ENCODE measurements at places on chromosomes 12 and 14.

DNA sequence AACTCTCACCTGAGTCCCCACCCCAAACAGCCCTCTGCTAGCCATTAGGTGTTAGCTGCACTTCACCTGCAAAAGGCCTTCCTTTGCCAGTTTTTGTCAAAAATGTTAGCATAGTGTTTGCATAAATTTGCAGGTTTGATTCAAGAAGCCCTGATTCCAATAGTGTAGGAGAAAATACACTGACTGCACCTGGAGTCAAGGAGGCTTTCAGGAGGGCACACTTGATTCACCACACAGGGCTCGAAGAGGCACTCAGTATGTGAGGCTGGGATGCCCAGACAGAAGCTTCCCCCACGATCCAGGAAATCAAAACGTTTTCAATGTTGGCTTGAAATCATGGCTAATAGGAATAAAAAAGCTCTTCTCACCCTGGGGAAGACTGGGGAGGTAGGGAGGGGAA, 40.5 kb upstream of the DDX11 start:
- DNase-seq: no peak

DNA sequence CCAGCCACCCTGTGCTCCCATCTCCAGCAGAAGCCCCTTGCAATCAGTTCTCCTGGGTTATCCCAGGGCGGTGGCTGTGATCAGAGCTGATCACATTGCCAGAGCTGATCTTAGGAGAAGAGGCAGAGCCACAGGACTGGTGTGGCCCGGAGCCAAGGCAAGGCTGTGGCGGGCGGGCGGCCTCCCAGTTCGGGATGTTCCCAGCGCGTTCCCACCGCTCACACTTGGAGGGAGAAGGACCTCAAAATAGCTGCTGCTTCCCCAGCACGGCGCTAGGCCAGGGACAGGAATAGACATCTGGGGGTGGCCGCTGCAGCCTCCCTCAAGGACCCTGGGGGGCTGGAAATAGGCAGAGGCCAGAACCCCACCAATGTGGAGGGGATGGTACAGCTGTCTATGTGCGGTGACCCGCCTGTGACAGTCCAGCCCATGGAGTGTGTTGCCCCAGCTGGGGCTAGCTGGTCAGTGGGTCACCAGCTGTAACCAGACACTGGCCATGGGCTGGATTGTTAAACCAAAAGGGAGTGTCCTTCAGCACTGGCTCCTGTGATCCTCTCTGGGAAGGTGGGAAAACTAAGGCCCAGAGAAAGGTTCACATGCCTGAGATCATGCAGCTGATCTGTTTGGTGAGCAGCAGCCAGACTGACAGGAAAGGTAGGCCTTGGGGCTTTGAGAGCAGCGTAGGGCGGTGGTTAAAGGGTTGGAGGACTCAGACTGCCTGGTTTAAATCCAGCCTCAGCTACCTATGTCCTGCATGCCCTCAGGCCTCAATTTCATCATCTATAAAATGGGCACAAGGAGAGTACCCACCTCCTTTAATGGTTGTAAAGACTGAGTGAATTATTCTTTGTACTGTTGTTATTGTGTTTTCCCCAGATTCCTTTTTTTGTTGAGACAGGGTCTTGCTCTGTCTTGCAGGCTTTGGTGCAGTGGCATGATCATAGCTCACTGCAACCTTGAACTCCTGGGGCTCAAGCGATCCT, 8.0 kb upstream of the POP5 start:
- no peak for DNase-seq

- DNase-seq: no peak
These were observed 509.6 kb downstream of the VRK1 start for GRCh38 chr14:97306760-97307246.

DNA sequence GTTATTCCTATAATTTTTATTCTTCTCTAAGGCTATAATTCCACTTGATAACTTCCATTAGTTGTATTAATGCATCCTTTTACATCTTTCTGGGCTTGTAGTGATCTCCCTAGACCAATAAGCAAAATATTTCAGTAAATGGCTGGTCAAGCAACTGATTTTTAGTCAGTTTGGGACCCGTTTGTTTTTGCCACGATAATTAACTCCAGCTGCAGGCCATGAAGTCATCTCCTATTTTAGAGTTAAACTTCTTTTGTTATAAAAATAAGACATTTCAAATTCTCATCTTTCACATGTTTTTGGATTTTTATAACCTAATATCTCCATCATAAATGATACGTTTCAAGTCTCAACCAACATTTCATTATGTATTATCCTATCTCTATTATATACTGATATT, 49.4 kb downstream of the MAGOHB start:
- no peak for DNase-seq

DNA sequence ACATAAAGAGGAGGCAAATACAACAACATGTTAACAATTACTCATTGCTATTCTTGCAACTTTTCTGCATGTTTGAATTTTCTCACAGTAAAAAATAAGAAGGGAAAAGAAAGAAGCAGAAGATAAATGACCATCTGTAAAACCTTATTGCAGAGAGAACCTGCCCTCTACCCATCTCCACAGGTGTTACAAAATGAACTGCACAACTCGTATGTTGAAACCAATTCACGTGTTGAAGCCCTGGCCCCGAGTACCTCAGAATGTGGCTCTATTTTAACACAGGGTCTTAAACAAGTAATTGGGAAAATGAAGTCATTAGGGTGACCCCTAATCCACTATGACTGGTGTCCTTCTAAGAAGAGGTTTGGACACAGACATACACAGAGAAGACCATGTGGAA, 39.5 kb downstream of the FOXN3 start:
- DNase-seq: no peak

- DNase-seq: peak; percentile 68
These were observed 62.3 kb downstream of the BEGAIN start for GRCh38 chr14:100524933-100525243.

DNA sequence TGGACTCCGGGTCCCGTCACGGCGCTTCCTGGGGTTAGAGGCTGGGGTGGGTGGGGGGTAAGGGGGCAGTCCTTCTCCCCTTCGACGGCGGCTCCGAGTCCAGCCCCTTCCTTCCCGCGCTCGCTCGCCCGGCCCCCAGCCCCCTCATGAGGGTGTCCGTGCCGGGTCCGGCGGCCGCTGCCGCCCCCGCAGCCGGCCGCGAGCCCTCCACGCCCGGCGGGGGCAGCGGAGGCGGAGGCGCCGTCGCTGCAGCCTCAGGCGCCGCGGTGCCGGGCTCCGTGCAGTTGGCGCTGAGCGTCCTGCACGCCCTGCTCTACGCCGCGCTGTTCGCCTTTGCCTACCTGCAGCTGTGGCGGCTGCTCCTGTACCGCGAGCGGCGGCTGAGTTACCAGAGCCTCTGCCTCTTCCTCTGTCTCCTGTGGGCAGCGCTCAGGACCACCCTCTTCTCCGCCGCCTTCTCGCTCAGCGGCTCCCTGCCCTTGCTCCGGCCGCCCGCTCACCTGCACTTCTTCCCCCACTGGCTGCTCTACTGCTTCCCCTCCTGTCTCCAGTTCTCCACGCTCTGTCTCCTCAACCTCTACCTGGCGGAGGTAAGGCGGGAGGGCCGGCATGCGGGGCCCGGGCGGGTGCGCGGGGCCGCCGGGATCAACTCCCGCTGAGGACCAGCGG, 500 bp downstream of the GPR137C start:
- DNase-seq: peak; percentile 76

- no peak for DNase-seq
These were observed 8.8 kb upstream of the AMHR2 start for GRCh38 chr12:53414756-53415417.

GRCh38 chr12:3617565-3617964, 126.6 kb downstream of the PRMT8 start:
- no peak for DNase-seq

Data from ecto neural progenitor cell (in vitro differentiated cells).